ENCODE measurements at places on chromosomes 12 and 14.

- DNase-seq, result peak; percentile 98
Observed at GRCh38 chr12:401235-402028, at the start of gene CCDC77. Gene CCDC77 (plus strand): TSS chr12:401644. CDS start chr12:409384, 7,740 bp downstream.

DNA sequence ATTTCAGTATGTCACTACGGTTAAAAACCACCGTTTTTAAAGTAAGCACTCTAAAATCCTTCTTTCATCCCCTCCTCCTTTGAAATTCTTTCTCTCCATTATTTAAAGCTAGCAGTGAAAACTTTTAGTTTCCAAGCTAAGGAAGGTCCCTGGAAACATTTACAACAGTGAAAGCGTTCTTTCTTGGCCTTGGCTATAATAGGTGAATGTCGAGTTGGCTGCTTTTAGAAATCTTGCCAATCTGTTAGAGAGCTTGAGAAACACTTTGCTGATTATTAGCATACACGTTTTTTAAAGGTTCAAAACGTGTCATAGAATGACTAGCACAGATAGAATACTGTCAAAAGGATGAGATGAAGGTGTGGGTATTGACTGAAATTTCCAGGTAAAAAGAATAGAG, 83.4 kb downstream of the PPP2R5E start:
- no peak for DNase-seq

GRCh38 chr12:121038861-121039668, at the start of gene OASL:
Gene OASL (minus strand): TSS chr12:121039246. CDS start chr12:121038971, 275 bp downstream.
- no peak for DNase-seq

DNA sequence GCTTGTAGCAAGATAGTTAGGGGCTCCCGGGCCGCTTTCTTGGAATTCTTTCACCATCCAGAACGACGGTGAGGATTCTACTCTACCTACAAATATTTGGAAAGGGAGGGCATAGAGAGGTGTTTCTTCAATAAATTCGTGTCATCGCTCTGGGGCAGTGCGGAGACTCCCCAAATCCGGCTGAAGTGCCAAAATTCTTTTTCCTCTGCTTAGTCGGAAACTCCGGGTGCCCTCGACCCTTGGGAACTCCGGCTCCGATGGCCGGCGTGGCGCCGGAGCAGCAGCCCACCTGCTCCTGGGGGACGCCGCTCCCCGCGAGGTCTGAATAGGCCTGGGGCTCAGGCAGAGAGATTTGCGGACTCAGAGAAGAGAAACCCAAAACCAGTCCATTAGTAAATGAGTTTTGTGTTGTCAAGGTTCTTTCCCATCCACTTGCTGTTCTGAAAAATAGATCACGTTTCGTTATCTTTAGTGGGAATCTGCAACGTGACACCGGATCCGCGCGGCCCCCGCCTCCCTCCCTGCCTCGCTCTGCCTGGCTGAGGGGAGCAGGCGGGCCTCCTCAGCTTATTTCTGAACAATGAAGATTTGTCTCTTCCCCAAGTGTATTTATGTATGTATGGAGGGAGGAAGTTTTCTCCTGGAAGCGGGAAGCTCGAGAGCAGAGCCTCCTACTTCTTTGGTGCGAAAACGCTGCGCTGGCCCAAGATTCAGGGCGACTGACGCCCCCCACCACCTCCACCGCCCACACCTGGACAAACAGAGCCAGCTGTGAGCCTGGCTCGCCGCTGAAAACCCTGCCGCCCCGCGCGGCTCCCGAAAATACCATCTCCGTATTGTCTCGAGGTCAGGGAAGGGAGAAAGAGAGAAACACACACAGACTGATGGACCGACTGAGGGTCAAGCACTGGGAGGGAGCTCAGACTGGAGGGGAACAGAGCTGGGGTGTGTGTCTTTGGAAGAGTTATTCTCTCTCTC, 3.7 kb upstream of the SIX1 start:
- DNase-seq, result no peak

GRCh38 chr14:75578102-75578785, at the start of gene FLVCR2:
Gene FLVCR2 (plus strand): TSS chr14:75578620. CDS start chr14:75578973, 353 bp downstream.
- DNase-seq, result peak; percentile 91

- DNase-seq, result peak; percentile 63
Observed at GRCh38 chr12:130086248-130086647, 76.0 kb upstream of the FZD10 start.

Data from islet precursor cell (in vitro differentiated cells).